AG04449 (cell line): ENCODE measurements at places on chromosomes 5 and 9.

DNA sequence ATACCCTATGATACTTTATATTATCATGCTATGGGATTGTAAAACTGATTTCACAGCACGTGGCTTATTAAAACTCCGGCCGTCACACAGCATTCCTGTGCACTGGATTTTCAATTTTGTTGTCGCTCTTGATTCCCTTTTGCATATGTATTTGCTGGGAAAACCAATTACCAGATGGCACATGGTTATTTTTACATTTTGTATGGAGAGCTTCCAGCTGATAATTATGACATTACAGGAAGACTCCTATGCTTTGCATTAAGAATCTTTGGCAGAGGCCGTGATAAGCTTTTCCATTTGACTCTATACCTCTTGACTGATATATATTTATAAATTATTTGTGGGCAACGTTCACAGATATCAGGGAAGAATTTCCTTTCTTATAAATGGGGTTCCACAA is 381.2 kb upstream of the RORB start:
- DNase-seq, result no peak

GRCh38 chr9:107740088-107740980 is 250.8 kb upstream of the KLF4 start:
- no peak for DNase-seq

GRCh38 chr5:54282876-54283275 is 27.5 kb downstream of the ARL15 start:
- DNase-seq, result no peak

GRCh38 chr9:11872471-11872870 is 820.7 kb upstream of the TYRP1 start:
- DNase-seq, result no peak

DNA sequence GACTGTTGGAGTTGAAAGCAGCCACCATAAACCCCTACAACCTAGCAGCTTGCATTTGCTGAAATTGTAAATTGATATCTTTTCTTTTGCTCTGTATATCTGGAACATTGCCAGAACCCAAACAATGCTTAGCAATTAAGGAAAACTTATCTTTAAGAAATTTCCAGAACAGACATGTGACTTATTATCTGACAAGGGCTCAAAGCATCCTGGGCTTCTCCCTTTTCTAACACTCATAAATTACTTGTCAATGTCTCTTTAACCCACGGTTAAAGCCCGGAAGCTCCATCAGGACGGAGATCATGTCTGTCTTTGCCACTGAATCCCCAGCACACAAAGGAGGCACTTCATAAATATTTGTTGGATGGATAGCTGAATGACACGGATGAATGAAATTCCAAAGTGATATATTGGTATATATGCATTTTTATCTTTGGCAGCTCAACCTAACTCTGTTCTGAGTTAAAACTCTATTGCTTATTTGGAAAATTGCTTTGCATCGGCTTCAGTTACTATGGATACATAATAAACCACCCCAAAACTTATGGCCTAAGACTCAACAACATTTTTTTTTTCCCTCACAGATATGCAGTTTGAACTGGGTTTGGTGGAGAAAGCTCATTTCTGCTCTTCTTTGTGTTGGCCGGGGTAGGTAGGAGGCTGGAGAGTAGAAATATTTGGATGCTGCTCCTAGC is 103.1 kb upstream of the CLINT1 start:
- DNase-seq, result no peak

GRCh38 chr5:10133830-10134229 is 115.9 kb downstream of the ATPSCKMT start:
- no peak for DNase-seq

DNA sequence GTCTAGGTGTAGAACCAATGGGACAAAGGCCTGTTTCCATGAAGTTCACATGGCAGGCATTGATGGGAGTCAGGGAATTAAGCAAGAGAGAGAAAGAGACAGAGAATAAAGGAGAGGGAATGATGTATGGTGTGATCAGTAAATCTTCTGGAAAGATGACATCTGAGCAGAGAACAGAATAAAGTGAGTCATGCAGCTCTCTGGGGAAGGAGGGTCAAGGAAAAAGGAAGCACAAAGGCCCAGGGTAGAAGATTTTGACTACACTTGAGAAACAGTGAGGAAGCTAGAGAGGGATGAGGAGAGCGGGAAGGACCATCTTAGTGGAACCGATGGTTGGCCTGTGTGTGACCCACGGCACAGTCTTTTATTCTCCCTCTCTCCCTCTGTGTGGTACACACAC is 425.9 kb downstream of the SPOCK1 start:
- DNase-seq, result no peak
